ENCODE measurements at places on chromosomes 13 and 19.

GRCh38 chr13:28707629-28708427 lies 10.9 kb downstream of the SLC46A3 start:
- peak; percentile 56 for ATAC-seq

DNA sequence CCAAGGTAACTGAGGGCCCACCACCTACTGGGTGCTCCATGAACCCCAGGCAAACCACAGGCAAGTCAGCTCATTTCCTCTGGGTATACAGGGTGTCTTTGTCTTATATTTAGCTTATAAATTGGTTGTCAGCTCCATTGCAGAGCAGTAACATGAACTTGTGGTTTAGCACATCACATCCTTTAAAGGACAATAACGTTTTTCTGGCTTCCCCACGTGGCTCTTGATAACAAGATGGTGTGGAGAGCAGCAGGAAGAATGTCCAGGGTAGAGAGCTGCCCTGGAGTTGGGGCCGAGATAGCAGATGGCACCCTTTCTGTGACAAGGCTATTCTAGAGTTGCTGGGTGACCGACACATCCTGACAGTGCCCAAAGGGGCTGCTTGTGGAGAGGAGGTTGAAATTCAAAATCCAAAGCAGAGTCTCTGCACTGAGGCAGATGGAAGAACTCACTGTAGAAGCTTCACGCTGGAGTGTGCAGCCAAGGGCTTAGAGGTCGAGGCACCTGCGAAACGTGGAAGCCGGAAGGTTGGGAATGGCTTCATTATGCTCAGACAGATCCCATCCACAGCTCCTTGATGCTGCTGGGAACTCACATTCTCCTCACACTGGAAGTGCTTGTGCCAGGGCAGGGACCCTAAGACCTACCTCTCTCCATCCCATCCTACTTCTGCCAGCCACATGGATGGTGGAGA lies 133.0 kb upstream of the FRY start:
- ATAC-seq: no peak

DNA sequence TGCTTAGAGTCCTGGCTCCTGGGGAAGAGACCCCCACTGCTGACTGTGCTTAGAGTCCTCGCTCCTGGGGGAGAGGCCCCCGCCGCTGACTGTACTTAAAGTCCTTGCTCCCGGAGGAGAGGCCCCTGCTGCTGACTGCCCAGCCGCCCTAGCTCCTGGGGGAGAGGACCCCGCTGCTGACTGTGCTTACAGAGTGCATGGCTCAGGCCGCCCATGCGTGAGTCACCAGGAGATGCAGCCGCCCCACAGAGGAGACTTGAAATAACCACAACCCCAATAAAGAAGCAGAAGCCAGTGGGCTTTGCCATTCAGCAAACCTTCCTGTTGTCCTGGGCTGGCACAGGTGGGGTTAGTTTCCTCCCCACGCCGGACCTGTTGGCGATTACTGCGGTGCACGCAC lies 79.2 kb upstream of the C13orf46 start:
- no peak for ATAC-seq

DNA sequence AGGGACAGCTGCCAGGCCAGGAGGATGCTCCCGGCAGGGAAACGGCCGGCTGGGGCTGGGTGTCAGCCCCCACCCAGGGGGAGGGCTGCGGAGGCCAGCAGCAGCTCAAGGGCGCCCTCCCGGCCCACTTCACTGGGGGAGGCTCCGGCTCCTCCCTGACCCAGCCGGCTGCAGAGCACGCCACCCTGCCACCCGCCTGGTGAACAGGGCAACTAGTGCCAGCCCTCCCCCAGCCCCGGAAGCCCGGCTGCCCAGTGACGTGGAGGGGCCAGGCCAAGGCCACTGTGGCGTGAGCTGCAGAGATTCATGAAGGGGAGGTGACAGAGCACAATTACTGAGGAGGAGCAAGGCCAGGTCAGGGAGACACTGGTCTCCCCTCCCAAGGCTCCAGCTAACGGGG lies 14.7 kb downstream of the REXO1 start:
- no peak for ATAC-seq

DNA sequence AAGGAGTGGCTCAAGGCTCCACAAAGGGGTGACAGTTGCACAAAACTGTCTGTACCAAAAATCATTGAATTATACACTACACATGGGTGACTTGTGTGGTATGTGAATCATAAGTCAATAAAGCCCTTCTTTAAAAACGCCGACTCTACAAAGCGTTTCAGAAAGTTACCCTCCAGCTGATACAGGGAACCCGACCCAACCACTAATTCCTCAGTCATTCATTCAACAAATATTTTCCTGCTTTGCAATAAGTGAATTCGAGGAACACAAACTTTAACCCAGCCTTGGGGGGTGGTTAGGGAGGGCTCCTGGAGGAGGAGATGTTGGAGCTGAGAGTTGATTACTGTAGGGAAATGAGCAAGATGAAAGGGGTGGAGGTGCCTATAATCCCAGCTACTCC lies 32.0 kb downstream of the LTBP4 start:
- ATAC-seq: peak; percentile 53

GRCh38 chr13:98755729-98756128 lies 3.3 kb upstream of the SLC15A1 start:
- ATAC-seq: no peak
